CD4-positive, alpha-beta T cell treated with Interleukin-15 for 4 hours (primary cell): ENCODE measurements at places on chromosomes 11 and 22.

DNA sequence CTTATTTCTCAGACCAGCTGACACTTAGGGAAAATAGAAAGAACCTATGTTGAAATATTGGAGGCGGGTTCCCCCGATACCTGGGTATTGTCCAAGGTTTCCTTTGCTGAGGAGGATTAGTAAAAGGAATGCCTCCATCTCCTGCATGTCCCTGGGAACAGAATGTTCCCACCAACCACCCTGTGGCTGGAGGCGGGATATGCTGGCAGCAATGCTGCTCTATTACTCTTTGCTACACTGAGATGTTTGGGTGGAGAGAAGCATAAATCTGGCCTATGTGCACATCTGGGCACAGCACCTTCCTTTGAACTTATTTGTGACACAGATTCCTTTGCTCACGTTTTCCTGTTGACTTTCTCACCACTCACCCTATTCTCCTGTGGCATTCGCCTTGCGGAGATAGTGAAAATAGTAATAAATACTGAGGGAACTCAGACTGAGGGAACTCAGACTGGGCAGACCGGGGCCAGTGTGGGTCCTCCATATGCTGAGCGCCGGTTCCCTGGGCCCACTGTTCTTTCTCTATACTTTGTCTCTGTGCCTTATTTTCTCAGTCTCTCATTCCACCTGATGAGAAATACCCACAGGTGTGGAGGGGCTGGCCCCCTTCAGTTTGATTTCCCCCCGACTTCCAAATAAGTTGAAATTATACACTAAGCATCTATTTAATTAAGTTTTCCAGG lies 32.1 kb downstream of the IGLL1 start:
- DNase-seq, result no peak

GRCh38 chr22:19740586-19740985 lies 17.2 kb downstream of the GP1BB start:
- DNase-seq, result no peak

DNA sequence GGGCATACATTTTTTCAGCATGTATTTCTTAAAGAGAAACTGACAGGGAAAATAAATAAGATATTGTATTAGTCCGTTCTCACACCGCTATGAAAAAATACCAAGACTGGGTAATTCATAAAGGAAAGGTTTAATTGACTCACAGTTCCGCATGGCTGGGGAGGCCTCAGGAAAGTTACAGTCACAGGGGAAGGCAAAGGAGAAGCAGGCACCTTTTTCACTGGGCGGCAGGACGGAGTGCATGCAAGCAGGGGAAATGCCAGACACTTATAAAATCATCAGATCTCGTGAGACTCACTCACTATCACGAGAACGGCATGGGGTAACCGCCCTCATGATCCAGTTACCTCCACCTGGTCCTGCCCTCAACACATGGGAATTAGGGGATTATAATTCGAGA lies 44.2 kb downstream of the PPFIA1 start:
- DNase-seq, result no peak

DNA sequence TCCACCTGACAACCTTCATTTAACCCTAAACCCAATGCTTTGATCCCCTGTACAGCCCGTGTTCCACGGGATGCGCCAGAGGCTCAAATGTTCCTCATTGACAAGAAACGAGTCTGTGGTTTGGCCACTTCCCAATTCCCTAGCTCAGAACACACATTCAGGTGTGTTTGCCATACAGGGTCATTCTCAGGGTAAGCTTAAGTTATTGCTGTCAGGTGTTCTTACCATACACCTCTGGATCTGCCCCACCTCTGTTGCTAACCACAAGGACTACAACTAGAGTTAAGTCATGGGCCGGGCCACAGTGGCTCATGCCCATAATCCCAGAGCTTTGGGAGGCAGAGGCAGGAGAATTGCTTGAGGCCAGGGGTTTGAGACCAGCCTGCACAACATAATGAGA lies 45.6 kb upstream of the POLD3 start:
- no peak for DNase-seq

DNA sequence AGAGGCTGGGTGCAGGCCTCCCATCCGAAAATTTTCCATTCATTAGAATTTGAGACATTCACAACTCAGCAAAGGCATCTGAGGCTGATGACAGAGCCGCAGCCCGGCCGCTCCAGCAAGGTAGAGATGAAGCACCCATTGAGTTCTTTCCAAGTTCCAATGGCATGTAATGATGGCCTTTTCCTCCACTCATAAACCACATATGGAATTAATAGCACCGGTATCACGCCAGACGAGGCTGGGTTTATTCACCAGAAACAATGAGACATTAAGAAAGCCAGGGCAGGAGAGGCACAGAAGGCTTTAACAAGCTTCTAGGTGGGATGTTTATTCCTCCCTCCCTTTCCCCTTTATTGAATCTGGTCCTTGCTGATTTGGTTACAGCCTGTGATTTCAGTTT lies 534.4 kb downstream of the MN1 start:
- DNase-seq, result no peak

DNA sequence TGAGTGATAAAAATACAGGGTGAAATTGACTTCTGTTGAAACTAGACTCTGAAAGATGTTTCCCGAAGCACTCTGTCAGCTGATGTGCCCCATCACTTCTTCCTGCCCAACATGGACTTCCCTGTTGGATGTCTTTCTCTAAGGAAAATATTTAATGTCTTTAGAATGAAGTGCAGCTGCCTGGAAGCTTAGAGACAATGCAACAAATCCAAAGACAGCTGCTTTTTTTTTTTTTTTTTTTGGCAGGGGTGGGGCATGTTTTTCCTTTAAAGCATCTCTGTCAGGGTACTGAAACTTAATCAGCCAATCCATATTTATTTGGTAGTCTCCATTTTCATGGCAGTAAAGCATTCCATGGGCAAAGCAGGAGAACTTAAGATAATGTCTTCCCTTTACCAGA lies 5.9 kb downstream of the JAM3 start:
- DNase-seq, result no peak

GRCh38 chr11:134019500-134019899 lies 49.4 kb upstream of the JAM3 start:
- no peak for DNase-seq

DNA sequence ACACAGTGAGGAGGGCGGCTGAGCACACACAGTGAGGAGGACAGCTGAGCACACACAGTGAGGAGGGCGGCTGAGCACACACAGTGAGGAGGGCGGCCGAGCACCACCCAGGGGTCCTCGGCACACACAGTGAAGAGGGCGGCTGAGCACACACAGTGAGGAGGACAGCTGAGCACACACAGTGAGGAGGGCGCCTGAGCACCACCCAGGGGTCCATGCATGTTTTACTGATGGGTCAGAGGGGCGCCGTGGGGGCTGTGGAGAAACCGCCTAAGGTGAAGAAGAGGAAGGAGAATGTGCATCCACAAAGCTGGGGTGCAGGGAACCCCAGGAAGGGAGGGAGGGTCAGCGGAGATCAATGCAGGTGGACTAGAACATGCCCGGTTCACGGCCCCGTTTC lies 461.8 kb downstream of the BRD1 start:
- no peak for DNase-seq

- DNase-seq, result peak; percentile 28
Observed at GRCh38 chr11:6505577-6506240, 8.6 kb downstream of the DNHD1 start.

GRCh38 chr11:106306942-106307341 lies 229.5 kb downstream of the AASDHPPT start:
- DNase-seq, result no peak

- no peak for DNase-seq
Observed at GRCh38 chr22:24380220-24380904, 47.0 kb upstream of the ADORA2A start.

DNA sequence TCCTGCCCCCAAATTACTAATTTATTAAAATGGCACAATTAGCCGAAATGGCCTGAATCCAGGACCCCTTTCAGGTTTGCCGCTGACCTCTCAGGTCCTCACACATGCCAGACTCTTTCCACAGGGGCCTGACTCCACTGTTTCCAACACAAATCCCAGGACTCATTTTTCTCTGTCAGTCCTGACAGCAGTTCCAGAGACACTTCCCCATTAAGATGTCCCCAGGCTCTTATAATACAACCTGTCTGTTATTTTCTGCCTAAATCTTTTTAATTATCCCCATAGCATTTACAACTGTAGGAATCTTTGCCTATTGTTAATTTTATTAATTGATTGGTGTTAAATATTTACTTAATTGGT lies 9.4 kb upstream of the IGLL5 start:
- no peak for DNase-seq

GRCh38 chr11:43567396-43567975 lies 113.1 kb upstream of the HSD17B12 start:
- peak; percentile 11 for DNase-seq

GRCh38 chr22:29197096-29197495 lies 8.6 kb upstream of the EMID1 start:
- no peak for DNase-seq

- DNase-seq, result no peak
Observed at GRCh38 chr11:64809781-64810241, 540 bp downstream of the MEN1 start.

DNA sequence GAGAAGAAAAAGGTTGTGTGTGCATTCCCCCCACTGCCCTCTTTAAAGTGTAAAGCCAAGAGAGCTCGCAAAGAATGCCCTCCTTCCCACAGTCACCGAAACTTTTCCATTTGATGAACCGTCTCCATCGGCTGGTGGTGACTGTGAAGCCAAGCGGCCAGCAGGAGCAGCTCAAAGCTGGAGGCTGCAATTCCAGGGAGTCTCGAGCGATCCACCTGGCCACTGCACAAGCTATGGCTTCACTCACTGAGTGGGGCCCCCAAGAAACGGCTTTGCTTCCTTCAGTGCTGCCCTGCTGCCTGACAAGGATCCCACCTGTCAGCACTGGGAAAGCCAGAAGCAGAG lies 117.7 kb downstream of the ABTB2 start:
- no peak for DNase-seq

- DNase-seq, result no peak
Observed at GRCh38 chr11:1308743-1309497, 512 bp downstream of the TOLLIP start.

DNA sequence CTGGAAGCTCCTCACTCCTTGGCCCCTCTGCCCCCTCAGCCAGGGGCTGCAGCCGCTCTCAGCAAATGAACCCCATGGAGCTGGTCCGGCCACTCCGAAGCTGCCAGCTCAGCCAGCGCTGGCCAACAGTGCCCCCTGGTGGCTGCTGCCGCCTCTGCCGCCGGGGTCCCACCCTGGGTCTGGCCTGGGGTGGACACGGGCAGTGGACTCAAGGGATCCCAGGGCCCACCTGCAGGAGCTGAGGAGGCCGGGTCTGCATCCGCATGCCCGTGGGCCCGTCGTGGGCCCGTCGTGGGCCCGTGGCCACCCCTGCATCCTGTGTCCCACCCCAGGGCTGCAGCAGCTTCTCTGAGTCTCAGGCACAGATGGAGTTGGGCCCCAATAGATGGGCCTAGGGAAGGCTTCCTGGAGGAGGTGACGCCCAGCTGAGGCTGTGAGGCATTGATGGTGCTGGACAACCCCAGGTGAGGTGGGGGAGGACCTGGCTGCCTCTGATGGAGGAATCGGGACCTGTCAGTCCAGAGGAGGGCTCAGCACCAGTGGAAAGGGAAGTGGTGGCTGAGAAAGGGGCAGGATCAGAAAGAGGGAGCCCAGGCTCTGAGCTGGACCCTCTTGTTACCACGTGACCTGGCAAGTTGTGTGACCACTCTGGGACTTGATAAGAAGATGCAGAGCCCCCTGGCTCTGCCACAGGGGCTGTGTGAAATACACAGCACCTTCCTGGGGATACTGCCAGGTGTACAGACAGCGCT lies 522.3 kb downstream of the BRD1 start:
- peak; percentile 32 for DNase-seq

- DNase-seq, result no peak
Observed at GRCh38 chr11:122731500-122731913, 76.0 kb downstream of the UBASH3B start.

DNA sequence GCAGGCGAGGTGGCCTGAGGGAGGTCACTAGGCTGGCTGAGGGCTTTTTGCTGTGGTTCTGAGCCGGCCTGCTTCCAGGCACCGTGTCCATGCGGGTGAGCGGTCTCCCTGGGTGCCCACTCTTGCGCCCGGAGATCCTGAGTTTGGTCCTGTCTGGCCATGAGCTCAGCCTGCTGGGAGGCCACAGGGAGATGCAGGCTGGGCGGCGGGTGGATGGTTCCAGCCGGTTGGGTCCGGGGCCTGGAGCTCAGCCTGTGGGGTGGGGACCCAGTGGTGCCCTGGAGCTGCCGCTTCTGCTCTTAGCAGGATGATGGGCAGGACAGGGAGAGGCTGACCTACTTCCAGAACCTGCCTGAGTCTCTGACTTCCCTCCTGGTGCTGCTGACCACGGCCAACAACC lies 18.5 kb downstream of the TPCN2 start:
- DNase-seq, result no peak

- no peak for DNase-seq
Observed at GRCh38 chr11:34173050-34173449, 67.6 kb downstream of the NAT10 start.

- no peak for DNase-seq
Observed at GRCh38 chr11:70887542-70887827, 364.9 kb downstream of the SHANK2 start.

GRCh38 chr11:7251836-7252682 lies at the start of gene SYT9:
TSS of gene SYT9 (plus strand) at chr11:7251904. CDS start at chr11:7252187, 283 bp downstream.
- DNase-seq, result no peak

GRCh38 chr11:73237471-73238290 lies 19.6 kb downstream of the P2RY2 start:
- DNase-seq, result no peak

- DNase-seq, result no peak
Observed at GRCh38 chr22:47388778-47389177, 626.3 kb downstream of the TBC1D22A start.

DNA sequence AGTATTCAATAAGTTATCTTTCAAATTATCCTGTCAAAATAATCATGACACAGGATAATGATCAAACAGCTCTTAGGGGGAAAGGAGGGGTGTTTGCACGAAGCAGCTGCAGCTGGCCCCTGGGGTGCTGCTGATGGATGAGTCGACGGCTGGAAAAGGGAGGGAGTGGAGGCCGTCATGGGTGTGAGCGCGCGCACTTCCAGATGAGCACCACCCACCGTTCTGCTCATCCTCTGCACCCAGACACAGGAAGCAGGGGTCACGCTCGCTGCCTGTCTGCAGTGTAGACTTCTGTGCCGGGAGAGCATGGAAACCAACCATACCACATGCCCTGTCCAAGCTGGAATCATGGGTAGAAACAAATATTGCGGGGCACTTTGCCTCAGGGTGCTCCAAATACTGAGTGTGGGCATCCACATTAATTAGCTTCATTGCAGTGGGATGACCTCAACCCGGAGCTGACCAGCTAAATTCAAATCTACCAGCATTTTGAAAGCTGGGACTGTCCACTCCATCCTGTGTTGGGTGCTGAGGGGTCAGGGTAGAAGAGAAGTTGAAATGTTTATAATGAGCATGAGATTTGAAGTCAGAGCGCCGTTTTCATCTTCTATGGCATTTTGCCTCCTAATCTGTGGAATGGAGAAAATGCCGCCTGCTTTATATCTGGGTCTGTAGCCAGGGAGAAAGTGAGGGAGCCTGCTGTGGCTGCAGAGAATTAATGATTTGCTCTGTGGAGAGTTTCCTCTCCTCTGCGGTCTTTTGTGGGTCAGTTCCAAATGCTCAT lies 802.4 kb downstream of the TBC1D22A start:
- DNase-seq, result no peak

DNA sequence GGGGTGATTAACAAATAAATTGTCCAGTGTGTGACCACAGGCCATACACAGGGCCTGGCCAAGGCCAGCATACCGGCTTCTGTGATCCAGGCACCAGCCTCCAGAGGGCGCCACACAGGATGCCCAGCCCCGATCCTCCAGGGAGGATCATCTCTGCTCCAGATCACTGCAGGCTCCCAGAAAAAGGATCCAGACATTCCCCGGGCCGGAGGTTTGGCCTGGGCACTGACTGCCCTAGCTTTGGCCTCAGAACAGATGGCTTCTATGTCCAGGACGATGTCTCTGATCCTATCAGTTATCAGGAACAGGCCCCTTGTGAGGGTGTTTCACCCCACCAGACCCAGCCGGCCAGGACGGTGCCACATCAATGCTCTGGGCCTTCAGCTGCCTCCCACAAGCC lies 74.5 kb upstream of the LMO1 start:
- no peak for DNase-seq
